ENCODE measurements at places on chromosomes 3 and 15.

DNA sequence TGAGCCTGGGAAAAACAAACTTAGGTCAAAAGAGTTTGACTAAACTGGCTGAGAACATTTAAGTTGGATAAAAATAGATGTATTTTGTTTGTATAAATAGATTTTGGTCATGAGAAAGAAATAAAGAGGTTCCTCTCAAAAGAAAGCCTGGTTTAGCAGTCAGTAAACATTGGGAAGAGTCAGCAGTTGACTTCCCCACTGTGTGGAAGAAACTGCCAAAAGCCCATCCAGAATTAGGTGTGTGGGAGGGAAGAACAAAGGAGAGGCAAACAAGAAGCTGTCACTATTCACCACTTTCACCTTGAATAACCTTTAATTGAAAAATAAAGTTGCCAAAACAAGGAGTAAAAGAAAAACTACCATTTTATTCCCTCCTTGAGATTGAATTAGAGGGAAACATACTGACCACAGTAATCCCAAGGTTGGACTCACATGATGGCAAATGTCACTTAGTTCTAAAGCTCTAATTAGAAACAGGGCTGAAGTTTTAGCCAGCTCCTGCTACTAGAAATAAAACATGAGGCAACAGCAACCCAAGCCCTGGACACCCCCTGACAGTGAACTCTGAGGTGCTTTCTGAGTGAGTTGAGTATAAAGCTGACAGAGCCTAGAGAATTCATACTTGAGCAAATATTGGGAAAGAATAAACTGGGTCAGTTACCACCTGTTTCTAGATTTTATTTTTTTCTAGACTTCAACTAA, 139.3 kb downstream of the SERPINI1 start:
- DNase-seq = no peak

- no peak for DNase-seq
Measured at GRCh38 chr3:153090973-153091372, 71.1 kb upstream of the RAP2B start.

DNA sequence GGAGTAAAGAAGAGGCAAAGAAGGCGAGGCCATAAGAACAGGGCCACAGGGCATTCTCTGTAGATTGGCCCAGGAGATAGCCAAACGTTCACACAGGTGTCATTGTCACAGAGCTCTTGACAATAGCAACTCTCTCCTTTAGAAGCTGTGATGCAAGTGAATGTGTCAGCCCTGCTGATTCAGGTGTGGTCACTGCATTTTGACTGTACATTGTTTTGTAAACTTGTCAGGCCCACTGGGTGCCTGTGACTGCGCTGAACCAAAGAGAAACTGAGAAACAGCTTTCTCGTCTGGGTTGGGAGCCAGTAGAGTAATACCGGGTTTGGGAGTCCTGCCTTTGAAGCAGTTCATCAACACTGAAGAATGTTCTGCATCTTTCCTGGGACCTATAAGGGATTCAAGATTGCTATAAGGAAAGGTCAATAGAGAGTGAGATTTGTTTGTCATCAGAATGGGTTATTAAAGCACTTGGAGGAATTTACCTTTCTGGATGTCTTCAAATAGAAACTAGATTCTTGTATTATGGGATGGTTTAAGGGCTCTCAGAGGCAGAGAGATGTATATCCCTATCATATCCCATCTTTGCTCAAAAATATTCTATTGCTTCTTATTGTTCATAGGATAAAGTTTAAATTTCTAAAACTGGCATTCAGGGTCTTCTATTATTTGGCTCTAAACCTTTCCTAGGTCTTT, 45.4 kb downstream of the TMEM45A start:
- no peak for DNase-seq

GRCh38 chr3:138879541-138880380, 45.0 kb upstream of the PIK3CB start:
- DNase-seq = no peak

DNA sequence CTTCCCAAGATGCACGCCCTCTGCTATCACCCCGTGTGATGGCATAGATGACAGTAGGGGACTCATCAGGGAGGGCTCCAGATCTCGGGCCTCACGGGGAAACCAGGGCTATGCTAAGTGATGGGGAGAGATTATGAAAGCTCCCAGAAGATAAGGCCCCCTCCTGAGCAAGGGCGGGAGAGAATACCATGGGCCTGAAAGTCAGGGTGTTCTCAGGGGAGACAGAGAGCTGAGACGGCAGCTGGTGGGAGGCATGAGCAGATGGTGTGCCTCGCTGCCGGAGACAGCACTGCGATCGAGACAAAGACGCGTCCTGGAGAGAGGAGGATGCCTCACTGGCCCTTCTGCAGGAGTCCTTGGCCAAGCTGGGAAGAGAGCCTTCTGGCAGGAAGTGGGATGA, 106.5 kb upstream of the ADPGK start:
- DNase-seq = no peak

GRCh38 chr3:55017876-55018275, 90.0 kb upstream of the LRTM1 start:
- DNase-seq = peak; percentile 22

- DNase-seq = no peak
Measured at GRCh38 chr3:128329491-128330213, 137.0 kb downstream of the DNAJB8 start.

- peak; percentile 6 for DNase-seq
Measured at GRCh38 chr3:11005686-11006256, 13.2 kb downstream of the SLC6A1 start.

- DNase-seq = no peak
Measured at GRCh38 chr3:107882881-107883280, 207.9 kb downstream of the CD47 start.

DNA sequence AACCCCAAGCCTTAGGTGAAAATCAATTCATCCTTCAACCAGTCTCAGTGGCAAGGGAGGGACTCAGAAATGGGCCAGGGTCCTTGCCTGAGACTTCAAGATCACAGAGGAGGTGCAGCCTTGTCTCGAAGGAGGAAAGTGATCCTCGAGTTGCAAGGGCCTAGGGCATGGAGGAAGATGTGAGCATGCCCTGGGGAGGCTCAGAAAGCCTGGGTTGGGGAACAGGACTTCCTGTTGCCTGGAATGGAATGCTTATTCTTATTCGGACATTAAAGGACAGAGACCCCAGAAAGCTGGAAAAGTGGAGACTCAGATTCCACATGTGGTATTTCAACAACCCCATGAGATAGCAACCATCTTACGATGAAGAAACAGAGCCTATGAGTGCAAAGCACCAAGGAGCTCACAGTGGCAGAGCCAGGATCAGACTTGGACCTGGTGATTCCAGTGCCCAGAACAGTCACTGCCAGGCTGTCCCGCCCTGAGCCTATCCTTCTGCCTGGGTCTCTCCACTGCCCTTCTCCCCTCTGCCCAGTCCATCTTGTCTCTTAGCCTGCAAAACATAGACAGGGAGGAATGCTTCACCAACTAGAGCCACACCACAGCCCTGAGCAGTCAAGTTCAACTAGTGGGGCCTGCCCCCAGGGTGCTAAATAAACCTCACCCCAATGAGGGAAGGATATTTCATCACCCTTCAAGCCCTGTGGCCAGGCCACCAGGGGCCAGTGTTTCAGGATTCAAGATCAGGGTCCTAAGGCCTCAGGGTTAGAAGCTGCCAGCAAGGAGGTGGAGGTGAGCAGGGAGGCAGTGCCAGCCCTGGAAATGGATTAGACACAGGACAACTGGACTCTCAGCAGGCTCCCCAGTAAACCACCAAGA, 21.9 kb downstream of the DAPK2 start:
- DNase-seq = no peak

DNA sequence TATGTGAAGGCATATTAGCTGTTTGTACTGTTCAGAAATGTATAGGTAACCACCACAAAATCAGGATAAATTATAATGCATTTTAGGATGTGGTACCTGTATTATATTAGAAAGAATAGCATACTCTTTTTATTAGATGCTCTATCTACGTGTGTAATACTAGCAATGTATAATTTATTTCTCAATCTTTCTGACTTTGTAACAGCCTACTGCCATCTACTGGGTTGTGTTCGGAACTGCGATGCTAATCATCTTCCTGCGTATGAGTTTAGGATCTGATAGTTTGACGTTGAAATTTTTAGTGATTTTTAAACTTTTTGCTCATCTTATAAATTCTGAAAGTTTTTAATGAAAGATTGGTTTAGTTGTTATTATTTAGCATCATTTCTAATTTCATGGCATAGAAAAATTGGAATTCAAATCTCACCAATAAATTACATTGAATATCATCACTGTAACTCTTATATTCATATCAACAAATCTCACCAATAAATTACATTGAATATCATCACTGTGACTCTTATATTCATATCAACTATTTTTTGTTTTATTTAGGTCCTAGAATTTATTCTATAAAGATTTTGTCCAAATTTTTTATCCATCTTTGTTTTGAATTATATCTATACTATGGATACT, 322.7 kb upstream of the ZNF717 start:
- peak; percentile 61 for DNase-seq
